ENCODE measurements at places on chromosomes 1 and 21.

DNA sequence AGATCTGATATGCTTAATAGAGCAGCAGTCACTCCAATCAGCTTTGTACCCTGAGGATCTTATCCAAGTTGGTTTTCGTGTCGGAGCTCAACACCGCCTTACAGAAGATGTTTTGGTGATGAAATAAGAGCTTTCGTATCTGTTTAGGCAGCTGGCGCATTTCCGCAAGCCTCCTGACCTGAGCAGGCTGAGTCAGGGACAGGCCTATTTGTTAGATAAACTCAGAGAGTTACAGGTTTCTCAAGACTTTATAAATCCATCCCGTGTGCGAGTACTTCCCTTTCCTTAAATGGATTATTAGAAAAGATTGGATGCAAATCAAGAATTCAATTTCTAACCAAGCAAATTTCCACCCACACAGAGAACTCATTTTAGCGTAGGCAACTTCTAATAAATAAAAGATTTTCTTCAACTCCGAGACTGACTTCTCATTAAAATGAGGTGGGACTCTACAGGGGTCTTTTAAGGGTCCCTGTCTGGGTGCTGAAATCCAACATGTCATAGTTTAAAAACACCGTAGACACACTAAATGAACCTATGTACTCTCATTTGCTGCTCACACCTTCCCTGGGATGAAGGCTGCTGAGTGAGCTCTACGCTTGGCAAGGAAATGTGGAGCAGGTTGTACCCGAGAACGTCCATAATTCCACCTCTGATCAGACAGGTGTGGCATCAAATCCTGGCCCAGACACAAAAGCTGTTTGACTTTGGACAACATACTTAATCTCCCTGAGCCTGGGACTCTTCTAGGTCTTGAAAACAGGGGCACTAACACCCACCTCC is 106.9 kb upstream of the F3 start:
- DNase-seq: no peak

GRCh38 chr1:86596741-86597290 is 49.9 kb downstream of the CLCA4 start:
- DNase-seq: no peak

DNA sequence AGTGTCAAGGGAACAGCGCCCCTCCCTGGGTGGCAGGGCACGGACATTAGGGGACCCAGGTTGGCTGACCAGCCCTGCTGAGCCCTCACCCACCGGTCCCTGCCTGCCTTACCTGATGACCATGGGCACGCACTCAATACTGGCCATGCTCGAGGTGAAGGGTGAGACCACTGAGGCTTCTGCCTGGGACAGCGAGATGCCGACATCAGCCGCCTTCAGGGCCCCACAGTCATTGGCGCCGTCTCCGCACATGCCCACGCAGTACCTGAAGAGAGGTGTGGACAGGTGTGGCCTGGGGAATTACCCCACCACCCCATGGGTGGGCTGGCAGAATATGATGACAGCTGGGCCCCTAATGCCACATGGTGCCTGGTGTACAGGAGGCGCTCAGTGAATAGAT is 7.8 kb upstream of the MFAP2 start:
- DNase-seq: no peak

GRCh38 chr21:31500071-31500470 is 156.0 kb upstream of the TIAM1 start:
- no peak for DNase-seq

- no peak for DNase-seq
Observed at GRCh38 chr1:75172556-75172955, 38.4 kb downstream of the LHX8 start.

- no peak for DNase-seq
Observed at GRCh38 chr1:2215329-2215728, 12.8 kb upstream of the SKI start.

GRCh38 chr1:241356519-241357365 is at the start of gene RGS7:
TSS of gene RGS7 (minus strand) at chr1:241357205.
- DNase-seq: peak; percentile 70

DNA sequence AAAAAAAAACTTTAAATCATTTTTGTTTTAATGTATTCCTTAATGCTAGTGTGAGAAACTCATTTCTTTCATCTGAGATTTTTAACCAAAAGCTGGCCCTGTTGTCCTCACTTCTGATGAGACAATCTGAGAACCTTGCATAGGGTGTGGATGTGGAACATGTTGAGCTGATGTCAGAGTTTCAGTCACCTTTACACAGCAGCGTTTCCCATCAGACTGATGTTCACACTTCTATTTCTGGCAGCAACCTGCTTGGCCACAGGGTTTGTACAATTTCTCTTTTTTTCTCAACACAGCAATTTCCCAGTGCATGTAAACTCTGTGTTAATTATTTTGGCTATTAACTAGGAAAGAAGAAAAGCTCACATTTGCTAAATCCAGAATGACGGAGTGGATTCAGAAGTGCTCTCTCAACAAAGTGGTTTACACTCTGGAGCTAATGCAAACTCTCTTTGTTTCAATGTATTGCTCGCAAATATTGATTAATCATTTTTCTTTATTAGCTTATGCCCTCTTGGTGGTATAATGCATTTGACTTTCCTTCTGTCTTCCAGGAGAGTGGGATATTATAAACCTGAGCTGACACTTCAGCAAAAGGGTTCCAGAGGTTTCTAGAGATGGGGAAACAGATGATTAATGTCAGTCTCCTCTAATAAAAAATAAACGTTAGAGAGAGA is 70.5 kb upstream of the HSPA13 start:
- DNase-seq: no peak

GRCh38 chr1:213526306-213526705 is 461.5 kb upstream of the PROX1 start:
- no peak for DNase-seq

DNA sequence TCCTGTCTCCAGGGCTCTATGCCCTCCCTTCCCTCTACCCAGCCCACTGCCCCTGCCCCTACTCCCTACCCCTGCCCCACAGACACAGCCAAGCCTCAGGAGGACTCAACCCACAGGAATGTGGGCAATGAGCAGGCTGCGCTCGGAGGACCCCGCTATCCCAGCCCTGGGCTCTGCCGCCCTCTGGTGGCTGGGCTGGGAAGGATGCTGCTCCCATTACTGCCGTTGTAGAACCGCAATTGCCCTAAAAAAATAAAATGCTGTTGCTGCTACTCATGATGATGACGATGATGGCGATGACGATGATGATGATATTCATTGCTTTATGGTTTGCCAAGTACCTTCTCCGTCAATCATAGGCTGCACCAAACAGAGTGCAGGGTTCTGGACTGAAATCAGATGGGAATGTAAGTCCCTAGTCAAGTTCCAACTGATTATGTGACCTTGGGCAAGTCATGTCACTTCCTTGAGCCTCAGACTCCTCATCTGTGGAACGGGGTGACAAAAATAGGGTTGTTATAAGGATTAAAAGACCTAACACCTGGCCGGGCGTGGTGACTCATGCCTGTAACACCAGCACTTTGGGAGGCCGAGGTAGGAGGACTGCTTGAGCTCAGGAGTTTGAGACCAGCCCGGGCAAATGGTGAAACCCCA is 24.6 kb downstream of the ARHGEF19 start:
- DNase-seq: peak; percentile 87

- no peak for DNase-seq
Observed at GRCh38 chr1:57546549-57547330, 122.9 kb upstream of the DAB1 start.

DNA sequence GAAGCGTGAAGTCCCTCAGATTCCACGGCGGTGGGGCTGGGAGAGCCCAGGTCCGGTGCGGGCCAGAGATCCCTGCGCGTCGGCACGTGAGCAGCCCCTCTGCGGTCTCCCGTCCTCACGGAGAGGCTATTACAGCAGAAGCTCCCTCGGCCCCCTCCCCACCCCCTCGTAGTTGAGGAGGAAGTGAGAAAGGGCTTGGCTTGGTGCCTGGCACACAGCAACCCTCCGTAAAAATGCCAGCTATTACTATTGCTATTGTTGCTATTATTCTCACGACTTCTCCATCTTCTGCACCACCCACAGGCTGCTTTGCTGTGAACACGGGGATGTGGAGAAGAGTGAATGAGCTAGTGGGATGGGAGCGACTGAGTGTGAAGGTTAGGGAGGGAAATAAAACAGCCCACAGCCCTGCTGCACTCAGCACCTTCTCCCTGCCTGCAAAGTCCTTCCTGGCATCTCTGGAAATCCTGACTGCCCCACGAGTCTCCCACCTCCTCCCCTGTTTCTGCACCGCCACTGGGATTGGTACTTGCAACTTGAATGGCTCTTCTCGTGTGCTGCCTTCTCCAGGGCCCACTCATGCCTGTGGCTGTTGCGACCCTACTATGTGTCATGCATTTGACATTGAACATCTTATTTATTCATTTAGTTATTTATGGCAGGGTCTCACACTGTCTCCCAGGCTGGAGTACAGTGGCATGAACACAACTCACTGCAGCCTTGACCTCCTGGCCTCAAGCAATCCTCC is 26.6 kb downstream of the ZBTB18 start:
- peak; percentile 56 for DNase-seq

- no peak for DNase-seq
Observed at GRCh38 chr1:109379422-109379821, 18.3 kb downstream of the SORT1 start.

GRCh38 chr1:11571906-11572616 is 82.2 kb downstream of the FBXO2 start:
- DNase-seq: peak; percentile 10

DNA sequence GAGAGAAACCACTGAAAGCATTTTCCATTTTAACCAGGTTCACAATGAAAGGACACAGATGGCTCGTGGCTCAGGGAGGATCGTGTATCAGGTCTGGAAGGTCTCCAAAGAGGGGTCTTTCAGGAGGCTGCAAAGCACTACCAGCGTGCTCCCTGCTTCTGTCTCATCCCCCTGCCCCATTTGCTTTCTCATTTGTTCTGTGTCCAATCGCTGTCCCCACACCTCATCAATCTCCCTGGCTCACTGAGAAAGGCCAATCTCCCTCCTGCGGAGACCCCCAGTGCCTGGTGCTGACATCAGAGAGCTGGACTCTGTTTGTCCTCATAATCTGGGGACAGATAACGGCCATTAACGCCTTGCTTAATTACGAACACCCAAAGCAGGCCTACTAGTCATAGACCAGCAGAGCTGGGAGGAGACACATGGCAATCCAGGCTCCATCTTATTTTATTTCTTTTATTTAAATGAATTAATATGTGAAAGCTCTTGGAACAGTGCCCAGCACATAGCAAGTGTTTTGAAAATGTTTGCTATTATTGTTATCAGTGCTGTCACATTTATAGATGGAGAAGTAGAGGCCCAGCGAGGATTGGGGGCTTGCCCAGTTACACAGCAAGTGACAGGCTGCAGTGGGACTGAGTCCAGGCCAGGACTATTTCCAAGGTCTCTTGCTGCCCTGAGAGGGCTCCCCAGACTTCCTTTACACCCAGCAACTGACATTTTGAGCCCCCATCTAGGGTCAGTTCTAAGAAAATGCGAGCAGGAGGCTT is 341.0 kb upstream of the USP24 start:
- DNase-seq: no peak

DNA sequence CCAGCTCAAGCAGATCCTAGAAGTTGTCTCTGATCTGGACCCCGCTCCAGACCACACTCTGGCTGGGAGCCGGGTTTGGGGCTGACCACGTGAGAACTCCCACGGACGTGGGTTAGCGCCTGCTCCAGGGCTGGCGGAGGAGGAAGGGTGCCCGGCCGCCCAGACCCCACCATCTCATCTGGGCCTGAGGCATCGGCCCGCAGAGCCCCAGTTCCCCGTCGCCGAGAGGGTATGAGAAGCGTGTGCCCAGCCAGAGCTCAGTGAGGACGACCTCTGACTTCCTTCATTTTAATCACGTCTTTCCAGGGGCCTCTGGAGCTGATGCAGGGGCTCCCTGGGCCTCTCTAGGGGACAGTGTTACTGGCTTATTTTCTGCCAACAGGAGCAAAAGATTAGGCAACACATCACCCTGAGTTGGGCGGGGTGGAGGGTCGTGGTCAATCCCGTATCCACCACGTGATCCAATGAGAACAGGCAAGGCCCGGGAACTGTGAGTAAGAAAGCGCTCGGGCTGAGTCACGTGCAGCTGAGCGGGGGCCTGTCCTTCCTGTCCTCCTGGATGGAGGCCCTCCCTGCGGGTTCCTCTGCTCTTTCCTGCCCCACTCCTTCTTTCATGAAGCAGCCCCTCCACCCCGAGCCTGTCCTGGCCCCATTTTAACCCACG is 81.1 kb downstream of the SIK1 start:
- DNase-seq: no peak

DNA sequence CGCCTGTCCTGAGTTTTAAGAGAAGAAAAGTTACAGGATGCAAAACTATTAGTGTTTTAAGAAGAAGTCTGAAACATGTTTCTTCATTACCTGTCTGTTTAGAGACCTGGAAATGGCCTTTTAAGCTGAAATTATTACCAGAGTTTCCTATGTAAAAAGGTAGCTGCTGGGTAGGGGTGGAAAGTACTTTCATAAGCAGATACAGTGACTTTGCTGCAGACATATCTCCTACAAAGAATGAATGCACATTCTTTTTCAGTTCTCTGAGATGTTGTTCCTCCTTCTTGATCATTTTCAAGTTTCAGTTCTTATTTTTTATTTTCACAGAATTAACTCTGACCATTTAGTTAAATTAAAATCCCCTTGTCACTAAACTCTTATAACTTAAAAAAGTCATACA is 1329.6 kb downstream of the KCNT2 start:
- DNase-seq: no peak

DNA sequence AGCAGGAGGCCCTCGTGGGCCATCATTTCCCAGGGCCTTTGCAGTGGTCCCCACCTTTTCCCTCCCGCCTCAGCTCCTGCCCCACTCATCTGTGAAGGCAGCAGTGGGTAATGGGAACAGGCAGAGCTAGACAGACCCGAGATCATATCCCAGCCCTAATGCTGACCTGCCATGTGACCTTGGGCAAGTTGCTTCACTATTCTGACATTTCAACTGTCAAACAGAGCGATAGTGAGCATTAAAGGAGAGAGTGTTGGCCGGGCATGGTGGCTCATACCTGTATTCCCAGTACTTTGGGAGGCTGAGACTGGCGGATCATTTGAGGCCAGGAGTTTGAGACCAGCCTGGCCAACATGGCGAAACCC is 51.7 kb downstream of the RPS6KA1 start:
- DNase-seq: no peak

GRCh38 chr1:163174524-163175437 is 27.9 kb downstream of the RGS5 start:
- DNase-seq: peak; percentile 77

GRCh38 chr21:42061986-42062235 is 9.2 kb upstream of the UMODL1 start:
- DNase-seq: no peak

DNA sequence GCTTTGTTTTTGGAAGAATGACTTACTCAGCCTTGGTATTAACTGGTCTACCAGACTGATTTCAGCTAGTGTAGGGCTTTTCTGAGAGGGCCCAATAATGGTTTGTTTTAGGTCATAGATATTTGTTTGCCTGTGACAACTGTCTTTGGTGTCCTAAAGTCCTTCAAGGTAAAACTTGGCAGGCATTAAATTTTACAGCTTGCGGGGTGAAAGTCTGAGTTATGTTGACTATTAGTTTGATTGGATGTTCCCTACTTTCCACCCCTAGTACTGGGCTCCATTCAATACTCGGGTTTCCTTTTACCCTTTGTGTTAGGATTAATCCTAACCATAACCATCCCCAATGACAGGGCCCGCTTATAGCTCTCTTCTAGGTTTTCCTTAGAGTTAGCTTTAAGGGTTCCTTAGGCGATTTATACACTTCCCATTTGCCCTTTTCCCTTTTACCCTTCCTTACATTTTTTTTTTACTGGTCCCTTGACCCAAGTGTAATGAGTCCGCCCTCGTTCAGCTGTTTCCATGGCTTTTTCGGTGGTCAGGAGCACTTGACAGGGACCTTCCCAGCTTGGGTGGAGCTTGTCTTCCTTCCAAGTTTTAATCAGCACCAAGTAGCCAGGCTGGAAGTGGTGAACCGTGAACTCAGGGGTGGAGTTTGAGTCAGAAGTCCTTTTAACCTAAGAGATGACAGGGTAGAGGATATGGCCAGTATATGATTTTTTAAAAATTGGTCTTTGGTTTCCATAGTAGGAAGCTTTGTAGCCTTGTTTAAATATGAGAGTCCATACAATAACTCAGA is 28.5 kb upstream of the LCE5A start:
- no peak for DNase-seq

Measured in head of caudate nucleus (tissue), 42 donors.